ENCODE measurements at places on chromosomes 16 and 17. TPM values are rescaled to one million over a fixed set of nuclear protein-coding genes. Genes with fewer than 3 reads are reported as not detected.
A peak's percentile ranks its signal among the peaks of the same experiment; 100 is the strongest.

DNA sequence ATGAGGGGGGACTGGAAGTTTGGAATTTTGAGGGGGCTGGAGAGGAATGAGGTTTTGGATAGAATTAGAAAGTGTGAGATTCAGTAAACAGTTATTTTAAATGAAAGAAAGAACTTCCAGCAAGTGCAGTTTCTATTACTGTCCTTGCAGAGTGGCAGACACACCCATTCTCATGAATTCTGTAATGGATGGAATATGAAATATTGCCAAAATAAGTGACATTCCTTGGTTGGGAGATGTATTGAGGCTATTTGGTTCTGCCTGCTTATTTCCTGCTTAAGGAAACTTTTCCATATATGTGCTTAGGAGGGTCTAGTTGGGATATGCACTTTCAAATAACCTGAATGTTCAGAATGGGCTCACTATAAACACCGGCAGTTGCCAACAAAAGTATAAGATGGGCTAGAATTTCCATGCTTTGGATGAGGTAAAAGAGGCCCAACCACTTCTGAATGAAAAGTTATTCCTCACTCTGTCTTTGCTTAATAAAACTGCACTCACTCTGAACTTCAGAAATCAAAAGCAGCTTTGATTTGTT is 434.4 kb downstream of the CA10 start:
- H3K27me3 ChIP-seq = no peaks in the 10 kb centered on the region
- H3K4me3 ChIP-seq = no peak overlapping the region
- no peaks in the 10 kb centered on the region for H3K4me1 ChIP-seq
- DNase-seq = no peak
- H3K27ac ChIP-seq = no peak overlapping the region

GRCh38 chr16:50038756-50039529 is 13.9 kb downstream of the CNEP1R1 start:
- DNase-seq = peak; percentile 55
- peak overlapping the region; percentile 6 for H3K27ac ChIP-seq
- H3K36me3 ChIP-seq = no peaks in the 10 kb centered on the region
- H3K27me3 ChIP-seq = no peaks in the 10 kb centered on the region
- H3K4me3 ChIP-seq = no peak overlapping the region
- H3K4me1 ChIP-seq = peaks cover 8% of the 10 kb centered on the region

DNA sequence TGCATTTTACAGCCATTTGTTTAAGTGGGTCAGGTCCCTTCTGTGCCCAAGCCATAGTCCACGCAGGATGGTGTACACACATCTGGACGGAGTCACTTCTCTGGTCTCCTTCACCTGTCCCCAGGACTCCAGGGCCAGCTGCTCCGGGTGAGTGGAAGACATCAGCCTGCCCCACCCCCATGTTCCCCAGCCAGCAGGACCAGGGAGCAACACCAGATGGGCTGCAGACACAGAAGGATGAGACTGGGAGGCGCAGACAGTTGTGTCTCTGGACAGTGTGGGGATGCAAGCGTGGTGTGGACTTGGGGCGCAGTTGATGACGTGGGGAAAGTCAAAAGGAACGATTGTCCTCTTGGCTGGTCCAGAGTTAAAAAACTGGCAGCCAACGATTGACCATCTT is 24.6 kb upstream of the WFDC1 start:
- no peaks in the 10 kb centered on the region for H3K36me3 ChIP-seq
- no peak overlapping the region for H3K4me3 ChIP-seq
- DNase-seq = no peak
- H3K4me1 ChIP-seq = no peaks in the 10 kb centered on the region

- H3K4me3 ChIP-seq = no peak overlapping the region
- no peak for DNase-seq
- no peaks in the 10 kb centered on the region for H3K27me3 ChIP-seq
- H3K27ac ChIP-seq = no peak overlapping the region
- no peaks in the 10 kb centered on the region for H3K36me3 ChIP-seq
- no peaks in the 10 kb centered on the region for H3K4me1 ChIP-seq
Measured at GRCh38 chr16:50272111-50272571, 5.8 kb downstream of the ADCY7 start.

TRIM47 gene
- total RNA-seq = 42.0 TPM

GRCh38 chr16:65120461-65120830 is 1.4 kb downstream of the CDH11 start:
- DNase-seq = no peak
- peak overlapping the region; percentile 72 for H3K4me3 ChIP-seq
- no peaks in the 10 kb centered on the region for H3K36me3 ChIP-seq
- peaks cover 15% of the 10 kb centered on the region for H3K27me3 ChIP-seq
- H3K4me1 ChIP-seq = peaks cover 28% of the 10 kb centered on the region
- peak overlapping the region; percentile 32 for H3K27ac ChIP-seq

DNA sequence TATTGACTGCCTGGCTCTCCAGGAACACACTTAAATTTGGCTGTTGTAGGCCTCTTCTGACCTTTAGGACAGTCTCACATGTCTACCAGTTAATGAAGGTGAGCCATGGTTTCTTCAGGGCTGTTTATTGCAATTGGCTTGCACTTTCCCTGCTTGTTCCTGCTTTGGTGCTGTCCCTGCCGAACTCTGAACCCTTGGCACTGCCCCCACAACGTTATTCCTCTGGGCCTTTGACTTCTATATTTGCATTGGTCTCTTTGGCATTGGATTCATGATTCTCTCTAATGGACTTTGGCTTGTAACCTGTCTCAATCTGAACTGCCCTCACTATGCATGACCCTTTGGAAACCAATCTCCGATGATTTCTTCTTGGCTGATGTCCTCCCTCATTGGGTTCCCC is 299.4 kb downstream of the UTP18 start:
- no peak overlapping the region for H3K4me3 ChIP-seq
- H3K36me3 ChIP-seq = no peaks in the 10 kb centered on the region
- H3K4me1 ChIP-seq = no peaks in the 10 kb centered on the region

RNF112 gene
- 1.2 TPM for total RNA-seq

GPR142 gene
- not detected for total RNA-seq

DNA sequence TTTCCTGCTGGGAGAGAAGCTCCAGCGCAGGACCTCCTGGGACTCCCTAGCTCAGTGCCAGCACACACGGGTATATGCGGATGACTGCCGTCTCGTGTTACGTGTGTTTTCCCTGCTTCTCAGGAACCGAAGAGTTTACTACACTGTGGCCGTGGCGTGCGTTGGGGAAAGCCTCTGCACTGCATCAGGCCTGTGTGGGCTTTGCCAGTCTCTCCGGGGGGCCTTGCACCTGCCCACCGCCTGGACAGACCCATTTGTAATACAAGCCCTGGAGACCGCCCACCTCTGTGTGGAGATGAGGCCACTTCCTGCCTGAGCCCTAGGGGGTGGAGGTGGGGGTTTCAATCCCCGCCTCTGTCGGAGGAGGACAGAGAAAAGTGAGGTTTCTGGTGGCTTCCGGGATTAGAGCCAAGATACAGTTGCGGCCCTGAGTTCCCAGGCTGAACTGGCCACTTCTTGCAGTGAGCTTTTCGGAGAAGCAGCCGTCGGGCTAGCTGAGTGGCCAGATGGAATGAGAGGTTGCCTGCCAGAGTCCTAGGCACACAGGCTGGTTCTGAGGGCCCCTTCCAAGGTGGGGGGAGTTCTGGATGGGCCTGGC is 43.4 kb upstream of the GSE1 start:
- H3K4me1 ChIP-seq = peaks cover 14% of the 10 kb centered on the region
- no peaks in the 10 kb centered on the region for H3K36me3 ChIP-seq
- H3K27ac ChIP-seq = no peak overlapping the region

DNA sequence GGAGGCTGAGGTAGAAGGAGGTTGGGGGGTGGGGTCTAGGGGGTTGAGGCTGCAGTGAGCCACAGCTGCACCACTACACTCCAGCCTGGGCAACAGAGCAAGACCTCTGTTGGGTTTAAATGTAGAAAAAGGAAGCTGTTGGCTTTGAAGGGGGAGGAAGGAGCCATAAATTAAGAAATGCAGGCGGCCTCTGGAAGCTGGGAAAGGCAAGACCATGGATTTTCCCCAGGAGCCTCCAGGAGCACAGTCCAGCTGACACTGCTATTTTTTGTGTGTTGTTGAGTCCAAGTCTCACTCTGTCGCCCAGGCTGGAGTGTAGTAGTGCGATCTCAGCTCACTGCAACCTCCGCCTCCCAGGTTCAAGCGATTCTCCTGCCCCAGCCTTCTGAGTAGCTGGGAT is 15.9 kb downstream of the LITAF start:
- H3K4me3 ChIP-seq = no peak overlapping the region
- H3K36me3 ChIP-seq = no peaks in the 10 kb centered on the region
- DNase-seq = no peak
- no peaks in the 10 kb centered on the region for H3K27me3 ChIP-seq
- H3K27ac ChIP-seq = no peak overlapping the region
- H3K4me1 ChIP-seq = peaks cover 2% of the 10 kb centered on the region

KRTAP4-4 gene
- not detected for total RNA-seq

DNA sequence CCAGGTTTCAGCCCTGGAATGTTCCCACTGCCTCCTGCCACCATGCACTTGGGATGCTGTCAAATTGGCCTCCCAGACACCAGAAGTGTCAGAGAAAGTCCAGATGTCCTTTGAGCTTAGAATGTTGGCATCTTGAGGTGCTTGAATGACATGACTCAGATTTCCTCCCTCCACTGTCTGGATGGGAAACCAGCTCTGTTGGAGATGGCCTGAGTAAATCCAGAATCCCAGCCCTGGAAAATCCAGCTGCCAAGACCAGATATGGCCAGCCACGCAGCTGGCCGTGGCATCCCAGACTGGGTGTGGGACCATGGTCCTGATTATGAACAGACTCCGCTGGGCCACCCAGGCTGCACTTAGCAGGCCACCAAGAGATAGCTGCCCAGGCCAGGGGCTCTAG is 57.0 kb upstream of the CLEC3A start:
- no peaks in the 10 kb centered on the region for H3K27me3 ChIP-seq
- no peak overlapping the region for H3K27ac ChIP-seq
- H3K36me3 ChIP-seq = no peaks in the 10 kb centered on the region
- no peak for DNase-seq
- H3K4me3 ChIP-seq = no peak overlapping the region

- no peaks in the 10 kb centered on the region for H3K4me1 ChIP-seq
- no peak overlapping the region for H3K27ac ChIP-seq
- DNase-seq = no peak
- H3K4me3 ChIP-seq = no peak overlapping the region
Measured at GRCh38 chr16:50540711-50541007, 7.5 kb upstream of the NKD1 start.

TAC4 gene
- total RNA-seq = not detected

All from adrenal gland (tissue), 19 donors.